ENCODE measurements at places on chromosomes 7 and 10.

DNA sequence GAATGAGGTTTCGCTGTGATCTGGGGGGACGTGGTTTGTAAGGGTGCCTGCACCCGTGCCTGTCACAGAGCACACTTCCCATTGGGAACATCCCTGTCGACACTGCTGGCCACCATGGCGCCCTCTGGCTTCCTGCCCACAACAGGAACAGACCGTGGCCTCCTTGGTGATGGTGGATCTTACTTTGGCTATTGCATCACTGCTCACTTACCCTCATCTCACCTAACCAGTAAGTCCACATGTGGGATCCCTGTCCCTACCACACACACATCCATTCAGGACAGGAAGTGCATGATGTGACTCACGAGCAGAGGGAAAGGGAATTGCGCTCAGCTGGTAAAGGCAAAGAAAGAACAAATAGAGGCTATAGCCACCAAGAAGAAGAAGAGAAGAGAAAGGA, 26.2 kb upstream of the SEC61G start:
- DNase-seq: no peak

- DNase-seq: no peak
Observed at GRCh38 chr7:51301806-51302205, 14.8 kb downstream of the COBL start.

- DNase-seq: no peak
Observed at GRCh38 chr7:8443576-8444467, 10.4 kb downstream of the NXPH1 start.

DNA sequence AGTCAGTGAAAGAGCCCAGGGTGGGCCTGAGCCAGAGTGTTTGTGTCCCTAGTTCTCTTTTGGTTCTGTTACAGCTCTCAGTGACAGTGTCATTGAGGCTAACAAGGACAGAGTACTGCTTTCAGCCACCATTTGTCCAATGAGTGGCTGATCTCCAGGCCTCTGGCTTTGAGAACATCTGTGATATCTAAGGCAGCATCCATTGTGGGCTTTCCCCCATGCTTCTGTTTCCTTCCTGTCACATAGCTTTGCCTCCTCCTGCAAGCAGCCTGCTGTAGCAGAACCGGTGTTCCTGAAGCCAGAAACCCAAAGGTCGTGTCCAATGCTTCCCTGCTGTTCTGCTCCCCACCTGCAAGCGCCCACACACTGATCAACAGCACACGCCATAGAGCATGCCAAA, 68.4 kb downstream of the IKZF1 start:
- DNase-seq: no peak

DNA sequence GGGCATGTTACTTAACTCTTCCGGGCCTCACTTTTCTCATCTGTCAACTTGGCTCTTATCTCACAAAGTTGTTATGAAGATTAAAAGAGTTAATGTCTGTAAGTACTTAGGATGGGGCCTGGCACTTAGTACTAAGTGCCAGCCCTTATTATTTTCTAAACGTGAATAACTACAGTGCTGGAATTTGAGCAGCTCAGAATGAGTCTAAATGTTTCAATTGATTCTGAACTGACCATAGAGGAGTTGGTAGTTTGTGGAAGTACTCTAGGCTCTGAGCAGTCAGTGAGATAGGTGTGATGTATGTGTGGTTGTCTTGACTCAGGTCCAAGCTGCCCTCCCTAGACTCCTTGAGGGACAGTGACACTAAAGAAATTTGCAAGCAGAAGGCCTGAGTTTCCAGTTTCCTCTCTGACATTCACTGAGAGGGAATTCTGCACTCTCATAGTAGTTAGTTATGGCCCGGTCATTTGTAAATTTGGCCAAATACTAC, 18.5 kb upstream of the JAZF1 start:
- no peak for DNase-seq

- DNase-seq: no peak
Observed at GRCh38 chr7:111229181-111229740, 138.3 kb downstream of the LRRN3 start.

- no peak for DNase-seq
Observed at GRCh38 chr10:99854860-99855259, 72.4 kb downstream of the ABCC2 start.

DNA sequence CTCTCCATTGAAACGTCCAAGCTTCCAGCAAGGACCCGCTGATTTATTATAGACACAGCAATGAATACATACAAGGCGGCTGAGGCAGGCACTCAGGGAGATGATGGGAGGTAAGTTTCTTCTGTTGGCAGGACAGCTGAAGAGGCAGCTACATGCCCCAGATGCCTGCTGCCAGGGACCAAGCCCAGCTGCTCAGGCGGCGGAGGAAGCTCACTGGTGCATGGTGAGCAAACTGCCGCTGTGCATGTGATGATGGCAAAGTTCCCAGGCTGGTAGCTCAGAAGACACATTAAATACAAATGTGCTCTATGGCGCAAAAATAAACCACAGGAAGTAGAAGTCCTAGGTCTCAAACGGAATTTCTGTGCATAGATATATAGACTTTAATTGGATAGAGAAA, 2.3 kb downstream of the DNTT start:
- no peak for DNase-seq

- DNase-seq: no peak
Observed at GRCh38 chr10:131977323-131978096, 4.2 kb downstream of the BNIP3 start.

DNA sequence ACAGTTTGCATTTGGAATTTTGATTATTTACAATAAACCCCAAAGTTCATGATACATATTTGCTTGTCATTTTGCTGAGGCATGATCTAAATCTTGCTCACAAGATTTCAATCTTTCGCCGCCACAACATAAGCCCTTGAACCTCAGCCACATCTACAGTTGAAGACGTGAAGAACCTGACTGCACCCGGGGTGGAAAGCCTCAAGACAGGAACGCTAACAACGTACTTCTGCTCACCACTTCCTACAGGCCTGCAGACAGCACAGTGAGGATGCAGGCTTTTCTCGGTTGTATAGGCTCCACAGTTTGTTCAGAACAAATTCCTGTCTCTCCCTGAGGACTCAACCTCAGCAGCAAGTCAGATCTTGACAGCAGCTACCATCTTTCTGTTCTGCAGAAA, 393.8 kb upstream of the PRKCQ start:
- no peak for DNase-seq

DNA sequence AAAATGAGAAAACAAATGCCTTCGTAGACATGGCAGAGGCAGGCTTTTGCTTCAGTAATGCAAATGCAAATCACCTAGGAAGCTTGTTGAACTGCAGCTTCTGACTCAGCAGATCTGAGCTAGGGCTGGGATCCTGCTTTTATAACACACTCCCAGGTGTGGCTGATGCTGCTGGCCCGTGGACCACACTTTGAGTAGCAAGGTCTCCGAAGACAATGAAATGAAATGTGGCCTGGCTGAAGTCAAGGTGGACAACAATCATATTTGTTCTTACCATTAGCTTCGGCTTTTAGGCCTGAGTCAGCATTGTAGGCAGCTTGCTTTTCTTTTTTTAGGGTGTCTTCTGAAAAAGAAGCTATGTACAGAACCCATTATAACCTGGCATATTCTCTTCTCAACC, 26.3 kb downstream of the COL17A1 start:
- DNase-seq: no peak

GRCh38 chr10:104049504-104050250, 36.0 kb downstream of the COL17A1 start:
- DNase-seq: no peak

DNA sequence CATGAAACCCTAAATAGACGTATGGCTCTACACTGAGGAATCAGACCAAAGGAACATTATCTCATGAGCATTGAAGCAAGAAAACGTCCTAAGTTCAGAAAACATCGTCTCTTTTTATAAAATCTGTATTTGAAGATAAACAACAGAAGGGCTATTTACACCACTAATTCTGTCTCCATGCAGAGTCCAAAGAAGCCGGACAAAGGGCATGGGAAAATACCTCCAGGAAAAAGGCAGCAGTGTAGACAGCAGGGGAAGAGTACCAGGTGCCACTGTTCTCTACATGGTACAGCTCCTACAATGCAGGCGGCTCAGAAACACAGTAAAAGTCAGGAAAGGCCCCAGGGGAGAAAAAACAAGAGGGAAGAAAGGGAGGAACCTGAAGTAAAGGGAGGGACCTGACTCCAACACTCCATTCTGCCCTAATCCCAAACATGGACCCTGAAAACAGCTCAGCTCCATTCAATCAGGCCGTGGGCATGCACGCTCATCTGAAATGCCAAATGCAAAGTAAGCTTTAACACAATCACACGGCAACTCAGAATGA, 17.5 kb downstream of the FAM171A1 start:
- DNase-seq: no peak

DNA sequence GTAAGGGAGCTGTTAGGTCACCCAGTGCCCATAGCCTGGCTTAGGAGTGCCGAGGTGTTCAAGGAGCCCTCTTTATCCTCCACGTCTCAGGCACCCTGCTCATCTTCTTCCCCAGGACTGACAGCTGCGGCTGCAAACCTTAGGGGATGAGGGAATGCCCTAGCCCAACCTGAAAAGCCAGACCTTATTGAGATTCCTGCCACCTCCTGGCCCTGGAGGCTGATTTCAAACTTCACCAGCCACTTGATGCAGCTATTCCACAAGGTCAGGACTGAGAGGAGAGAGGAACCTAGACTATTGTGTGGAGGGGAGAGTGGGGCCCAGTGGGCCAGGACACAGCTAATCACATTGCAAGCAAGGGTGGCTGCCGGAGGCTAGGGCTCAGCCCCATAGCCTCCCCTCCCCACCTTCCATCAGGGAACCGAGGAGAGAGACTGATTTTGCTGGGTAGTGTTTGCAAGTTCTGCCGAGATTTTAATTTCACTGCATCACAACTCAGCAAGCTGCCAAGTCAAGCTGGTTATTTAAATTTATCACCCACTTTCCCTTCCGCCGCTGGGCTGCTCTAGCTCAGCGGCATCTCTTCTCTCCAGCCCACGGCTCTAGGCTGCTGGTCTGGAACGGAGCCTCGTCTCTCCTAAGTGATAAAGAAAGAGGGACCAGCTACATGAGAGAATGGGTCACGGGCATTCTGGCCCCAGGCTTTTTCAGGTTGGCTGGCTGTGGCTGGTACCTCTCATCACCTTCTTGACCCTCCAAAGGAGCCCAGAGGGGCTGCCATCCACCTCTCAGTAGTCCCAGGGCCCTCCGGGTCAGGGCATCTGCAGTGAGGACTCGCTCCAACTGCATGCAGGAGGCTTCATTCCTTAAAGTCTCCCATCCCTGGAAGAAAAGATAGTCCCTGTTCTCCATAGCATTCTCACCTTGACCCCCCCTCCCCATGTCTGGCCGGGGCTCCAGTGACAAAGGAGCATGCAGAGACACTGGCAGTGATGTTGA, 66.7 kb downstream of the PAX2 start:
- DNase-seq: no peak

DNA sequence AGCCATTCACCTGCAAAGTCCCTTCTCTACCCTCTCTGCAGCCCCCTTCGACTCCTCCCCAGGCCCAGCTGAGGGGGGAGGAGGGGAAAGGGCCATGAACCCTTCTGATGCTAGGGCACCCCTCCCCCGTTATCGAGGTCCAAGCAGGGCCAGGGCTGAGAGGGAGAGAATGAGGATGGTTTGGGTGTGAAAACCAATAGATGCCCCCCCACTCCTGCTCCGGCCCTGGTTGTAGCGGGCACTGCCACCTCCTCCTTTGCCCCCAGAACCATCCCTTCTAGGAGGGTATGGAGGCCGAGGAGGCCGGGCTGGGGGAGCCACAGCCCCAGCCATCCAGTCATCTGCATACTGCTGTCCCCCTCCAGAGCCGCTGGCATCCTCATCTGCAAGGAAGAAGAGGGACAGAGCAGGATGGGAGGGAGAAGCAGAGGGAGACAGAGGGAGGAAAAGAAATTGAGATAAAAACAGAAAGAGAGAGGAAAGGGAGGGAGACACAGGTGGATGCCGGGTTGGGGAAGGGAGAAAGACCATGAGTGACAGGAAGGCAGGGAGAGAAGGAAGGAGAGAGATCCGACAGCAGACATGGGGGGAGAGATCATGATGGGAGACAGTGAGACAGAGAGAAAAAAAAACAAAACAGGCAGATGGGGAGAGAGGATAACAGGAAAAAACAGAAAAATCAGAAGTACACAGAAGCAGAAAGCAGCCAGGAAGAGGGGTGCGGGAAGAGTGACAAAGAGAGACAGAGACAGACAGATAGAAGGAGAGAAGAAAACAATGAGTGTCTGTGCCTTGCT, 1.9 kb upstream of the GAL3ST4 start:
- no peak for DNase-seq

GRCh38 chr10:9547936-9548904, 1469.5 kb upstream of the CELF2 start:
- DNase-seq: no peak

DNA sequence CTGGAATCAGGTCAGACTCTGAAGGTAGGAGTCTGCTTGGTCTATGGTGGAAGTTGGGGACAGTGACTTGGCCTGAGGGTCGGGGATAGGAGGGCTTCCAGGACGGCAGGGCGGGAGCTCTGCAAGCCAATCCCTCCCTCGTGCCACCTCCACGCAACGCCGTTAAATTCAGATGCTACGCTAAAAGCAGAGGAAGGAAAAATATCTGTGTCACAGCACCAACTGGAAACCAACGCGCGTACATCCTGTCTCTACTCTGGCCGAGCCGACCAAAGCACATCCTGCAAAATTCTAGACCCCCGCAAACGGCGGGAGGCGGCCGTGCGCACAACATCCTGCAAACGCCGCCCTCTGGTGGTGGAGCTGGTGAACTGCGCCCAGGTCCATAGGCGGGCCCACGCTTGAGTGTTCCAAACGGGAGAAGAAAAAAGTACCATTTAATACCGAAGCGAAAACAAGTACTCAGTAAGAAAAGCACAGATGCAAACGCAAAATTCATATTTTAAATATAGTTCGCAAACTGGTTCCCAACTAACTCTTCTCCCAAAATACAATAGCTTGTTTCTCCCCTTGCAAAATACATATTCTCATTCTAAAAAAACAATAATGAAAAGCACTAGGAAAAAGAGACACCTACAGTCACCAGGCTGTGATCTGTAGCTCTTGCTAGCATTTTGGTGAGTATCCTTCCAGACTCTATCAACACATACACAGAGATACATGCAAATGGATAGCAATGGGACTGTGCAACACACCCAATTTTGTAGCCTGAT, 45.7 kb upstream of the HSPA12A start:
- peak; percentile 41 for DNase-seq

DNA sequence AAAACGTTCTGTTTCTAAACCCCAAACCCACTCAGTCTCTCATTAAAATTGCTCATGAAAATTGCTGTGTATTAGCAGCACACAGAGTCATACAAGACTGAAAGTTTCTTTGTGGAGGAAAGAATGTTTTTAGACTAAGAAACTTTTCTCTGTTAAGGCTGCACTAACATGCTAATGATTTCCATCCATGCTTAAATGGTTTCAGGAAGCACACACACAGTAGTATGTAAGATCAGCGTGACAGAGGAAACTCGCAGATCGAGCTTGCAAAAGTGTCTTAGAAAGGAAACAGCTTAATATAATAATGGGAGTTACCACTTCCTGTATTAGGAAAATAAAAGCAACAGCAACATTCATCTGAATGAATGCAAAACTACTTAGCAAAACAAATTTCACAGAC, 112.7 kb downstream of the ICA1 start:
- DNase-seq: no peak

DNA sequence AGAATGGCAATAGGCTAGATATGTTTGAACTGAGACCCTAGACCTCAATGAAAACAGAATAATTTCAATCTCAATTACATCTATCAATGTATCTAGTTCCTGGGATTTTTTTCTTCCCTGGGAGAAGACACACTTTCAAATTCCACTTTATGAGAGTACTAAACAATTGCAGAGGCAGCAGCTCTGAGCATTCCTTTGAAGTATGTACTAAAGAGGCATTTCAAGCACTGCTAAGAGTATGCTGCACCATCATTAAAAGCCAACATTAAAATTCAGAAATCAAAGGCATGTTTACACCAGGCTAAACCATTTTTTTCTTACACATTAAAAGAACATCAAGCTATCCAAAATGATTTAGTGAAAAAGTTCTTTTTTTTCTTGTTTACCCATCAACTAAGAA, 297.9 kb upstream of the CACNA2D1 start:
- no peak for DNase-seq
